Activated CD8-positive, alpha-beta T cell treated with anti-CD3 and anti-CD28 coated beads, Interleukin-2, amount 10 ng/mL, durations not matched to agents 7 days and 5 days (primary cell): ENCODE measurements at places on chromosomes 4 and X. TPM values are rescaled to one million over a fixed set of nuclear protein-coding genes. Genes with fewer than 3 reads are reported as not detected.

DNA sequence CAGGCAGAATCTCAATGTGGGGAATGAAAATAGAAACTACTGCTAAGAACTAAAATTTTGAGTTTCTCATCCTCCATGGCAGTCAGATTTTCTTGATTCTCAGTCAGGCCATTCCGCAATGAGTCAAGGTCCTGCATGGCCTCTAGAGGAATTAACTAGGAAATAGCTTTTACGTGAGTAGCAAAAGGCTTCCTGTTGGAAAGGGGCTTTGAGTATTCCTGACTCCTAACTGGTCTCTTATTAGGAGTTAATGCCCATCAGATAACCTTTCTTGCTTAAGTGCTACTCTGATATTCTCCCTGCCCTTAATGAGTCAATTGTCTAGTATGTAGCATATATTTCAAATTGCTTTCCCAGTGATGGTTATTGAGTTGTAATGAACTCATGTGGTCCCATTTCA is 65.7 kb upstream of the ARHGAP24 start:
- H3K27me3 ChIP-seq: no peaks in the 10 kb centered on the region
- H3K4me3 ChIP-seq: no peak overlapping the region

ZRSR2 gene
- total RNA-seq: 16.0 TPM

DNA sequence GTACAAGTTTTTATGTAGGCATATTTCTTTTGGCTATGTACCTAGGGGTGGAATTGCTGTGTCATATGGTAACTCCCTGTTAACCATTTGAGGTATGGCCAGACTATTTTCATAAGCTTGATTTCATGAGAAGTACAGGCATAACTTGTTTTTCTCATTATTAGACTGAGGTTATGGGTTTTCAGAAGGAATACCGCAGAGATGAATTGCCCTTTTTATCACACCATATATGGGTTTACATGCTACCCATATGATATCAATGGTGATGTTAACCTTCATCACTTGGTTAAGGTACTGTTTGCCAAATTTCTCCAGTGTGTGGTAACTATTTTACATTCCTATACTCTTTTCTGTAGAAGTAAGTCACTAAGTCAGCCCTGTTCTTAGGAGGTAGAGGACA is 23.5 kb downstream of the RAB40A start:
- DNase-seq: no peak
- peaks cover 10% of the 10 kb centered on the region for H3K27me3 ChIP-seq
- no peak overlapping the region for H3K27ac ChIP-seq
- no peak overlapping the region for H3K4me3 ChIP-seq
- H3K36me3 ChIP-seq: no peaks in the 10 kb centered on the region

- no peaks in the 10 kb centered on the region for H3K27me3 ChIP-seq
- H3K36me3 ChIP-seq: no peaks in the 10 kb centered on the region
- no peaks in the 10 kb centered on the region for H3K4me1 ChIP-seq
These were observed 134.8 kb upstream of the GABRA2 start for GRCh38 chr4:46524751-46525150.

DNA sequence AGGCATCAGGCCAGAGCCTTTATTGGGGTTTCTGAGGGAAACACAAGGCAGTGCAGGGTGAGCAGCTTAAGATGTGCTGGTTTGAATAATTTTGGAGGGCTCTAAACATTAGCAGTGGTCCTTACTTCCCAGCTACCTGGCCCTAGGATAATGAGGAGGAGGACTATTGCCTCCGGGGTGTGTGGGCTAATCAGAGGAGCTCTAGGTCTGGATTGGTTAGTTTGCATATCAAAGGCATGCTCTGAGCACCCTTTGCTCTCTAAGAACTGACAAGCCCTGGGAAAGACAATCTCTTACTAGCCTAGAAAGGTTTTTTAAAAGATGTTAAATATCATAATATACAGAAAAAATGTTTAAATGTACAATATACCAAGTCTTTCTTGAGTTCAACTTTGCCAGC is 58.4 kb downstream of the RXFP1 start:
- no peaks in the 10 kb centered on the region for H3K36me3 ChIP-seq
- no peak overlapping the region for H3K4me3 ChIP-seq
- H3K27ac ChIP-seq: no peak overlapping the region
- no peaks in the 10 kb centered on the region for H3K4me1 ChIP-seq

- no peaks in the 10 kb centered on the region for H3K4me1 ChIP-seq
- H3K4me3 ChIP-seq: no peak overlapping the region
- no peaks in the 10 kb centered on the region for H3K36me3 ChIP-seq
- no peak for DNase-seq
- no peak overlapping the region for H3K27ac ChIP-seq
These were observed 6.8 kb upstream of the XAGE3 start for GRCh38 chrX:52874661-52875060.

SMIM10 gene
- 0.52 TPM for total RNA-seq

SMPX gene
- not detected for total RNA-seq

DNA sequence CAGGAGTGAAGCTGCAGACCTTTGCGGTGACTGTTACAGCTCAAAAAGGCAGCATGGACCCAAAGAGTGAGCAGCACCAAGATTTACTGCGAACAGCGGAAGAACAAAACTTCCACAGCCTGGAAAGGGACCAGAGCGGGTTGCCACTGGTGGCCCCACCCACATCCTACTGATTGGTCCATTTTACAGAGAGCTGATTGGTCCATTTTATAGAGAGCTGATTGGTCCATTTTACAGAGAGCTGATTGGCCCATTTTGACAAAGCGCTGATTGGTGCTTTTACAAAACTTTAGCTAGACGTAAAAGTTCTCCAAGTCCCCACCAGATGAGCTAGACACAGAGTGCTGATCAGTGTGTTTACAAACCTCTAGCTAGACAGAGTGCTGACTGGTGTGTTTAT is 134.2 kb upstream of the FRG1 start:
- H3K27ac ChIP-seq: no peak overlapping the region
- H3K4me3 ChIP-seq: no peak overlapping the region
- H3K27me3 ChIP-seq: peaks cover 1% of the 10 kb centered on the region
- H3K4me1 ChIP-seq: no peaks in the 10 kb centered on the region

ANKRD50 gene
- total RNA-seq: 0.10 TPM

GRCh38 chr4:158253350-158253980 is 43.2 kb downstream of the TMEM144 start:
- DNase-seq: peak; percentile 61
- no peaks in the 10 kb centered on the region for H3K36me3 ChIP-seq
- H3K4me1 ChIP-seq: no peaks in the 10 kb centered on the region
- H3K27me3 ChIP-seq: peaks cover 2% of the 10 kb centered on the region
- H3K27ac ChIP-seq: no peak overlapping the region
- H3K4me3 ChIP-seq: no peak overlapping the region

DNA sequence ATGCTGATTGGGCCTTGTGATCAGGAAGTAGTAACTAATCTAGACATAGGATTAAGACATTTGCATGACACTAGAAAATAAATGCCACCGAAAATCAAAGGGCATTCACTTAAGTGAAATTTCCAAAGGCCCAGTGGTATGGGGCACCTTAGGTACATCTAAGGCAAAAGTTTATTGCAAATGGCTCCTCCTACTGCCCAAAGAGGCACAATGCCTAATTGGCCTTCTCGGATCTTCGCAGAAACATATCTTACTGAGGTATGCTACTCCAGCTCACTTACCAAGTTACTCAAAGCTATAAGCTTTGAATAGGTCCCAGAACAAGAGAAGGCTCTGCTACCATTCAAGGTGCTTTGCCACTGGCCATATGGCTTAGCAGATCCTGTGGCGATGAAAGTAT is 174.8 kb upstream of the CXCL13 start:
- peaks cover 4% of the 10 kb centered on the region for H3K27me3 ChIP-seq
- no peak for DNase-seq
- H3K4me3 ChIP-seq: no peak overlapping the region
- no peak overlapping the region for H3K27ac ChIP-seq
- no peaks in the 10 kb centered on the region for H3K36me3 ChIP-seq

DNA sequence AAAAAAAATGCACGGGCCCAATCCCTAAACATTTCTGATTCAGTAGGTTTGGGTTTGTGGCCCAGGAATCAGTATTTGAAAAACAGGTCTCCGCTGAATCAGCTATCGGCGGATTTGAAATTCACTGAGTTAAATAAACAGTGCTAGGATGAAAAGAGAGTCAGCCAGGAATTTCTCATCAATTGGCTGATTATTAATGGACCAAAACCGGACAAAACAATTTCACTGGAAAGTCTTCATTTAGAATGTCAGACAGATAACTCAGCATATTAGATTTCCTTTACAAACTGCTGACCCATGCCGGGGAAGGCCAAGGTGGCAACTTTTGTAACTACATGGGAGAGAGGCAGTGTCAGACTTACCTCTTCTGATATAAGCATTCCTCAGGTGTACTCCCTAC is 99.4 kb upstream of the LSM6 start:
- DNase-seq: no peak
- H3K36me3 ChIP-seq: no peaks in the 10 kb centered on the region
- H3K27ac ChIP-seq: no peak overlapping the region

DNA sequence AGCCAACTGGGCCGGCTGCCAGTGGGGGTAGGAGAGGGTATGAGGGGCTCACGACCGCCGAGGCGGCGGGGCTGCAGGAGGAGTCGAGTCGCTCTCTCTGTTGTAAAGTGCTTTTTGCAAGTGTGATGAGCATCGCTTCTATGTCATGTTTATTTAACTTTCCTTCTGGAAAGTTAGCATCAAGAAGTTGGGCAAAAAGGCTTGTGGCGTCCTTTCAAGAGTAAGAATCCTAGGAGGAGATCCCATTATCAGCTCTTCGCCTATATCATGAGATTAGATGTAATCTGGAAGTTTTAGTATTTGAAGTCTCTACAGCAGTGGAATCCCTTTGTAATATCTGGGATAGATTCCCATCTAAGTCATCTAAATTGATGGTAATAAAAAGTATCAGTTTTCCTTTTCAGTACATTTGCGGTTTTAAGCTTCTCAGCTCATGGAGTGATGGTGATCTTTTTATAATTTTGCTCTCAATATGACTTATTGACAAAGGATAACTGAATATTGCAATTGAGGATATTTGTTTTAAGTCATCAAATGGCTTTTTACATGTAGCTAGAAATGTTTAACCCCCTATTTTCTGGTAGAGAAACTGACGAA is 1.7 kb downstream of the GALNT7 start:
- peaks cover 53% of the 10 kb centered on the region for H3K4me1 ChIP-seq
- H3K27ac ChIP-seq: peak overlapping the region; percentile 87
- H3K27me3 ChIP-seq: no peaks in the 10 kb centered on the region
- H3K36me3 ChIP-seq: peaks cover 10% of the 10 kb centered on the region
- peak overlapping the region; percentile 86 for H3K4me3 ChIP-seq
- no peak for DNase-seq
